ENCODE measurements at places on chromosomes 5 and 9.
A peak's percentile ranks its signal among the peaks of the same experiment; 100 is the strongest.

DNA sequence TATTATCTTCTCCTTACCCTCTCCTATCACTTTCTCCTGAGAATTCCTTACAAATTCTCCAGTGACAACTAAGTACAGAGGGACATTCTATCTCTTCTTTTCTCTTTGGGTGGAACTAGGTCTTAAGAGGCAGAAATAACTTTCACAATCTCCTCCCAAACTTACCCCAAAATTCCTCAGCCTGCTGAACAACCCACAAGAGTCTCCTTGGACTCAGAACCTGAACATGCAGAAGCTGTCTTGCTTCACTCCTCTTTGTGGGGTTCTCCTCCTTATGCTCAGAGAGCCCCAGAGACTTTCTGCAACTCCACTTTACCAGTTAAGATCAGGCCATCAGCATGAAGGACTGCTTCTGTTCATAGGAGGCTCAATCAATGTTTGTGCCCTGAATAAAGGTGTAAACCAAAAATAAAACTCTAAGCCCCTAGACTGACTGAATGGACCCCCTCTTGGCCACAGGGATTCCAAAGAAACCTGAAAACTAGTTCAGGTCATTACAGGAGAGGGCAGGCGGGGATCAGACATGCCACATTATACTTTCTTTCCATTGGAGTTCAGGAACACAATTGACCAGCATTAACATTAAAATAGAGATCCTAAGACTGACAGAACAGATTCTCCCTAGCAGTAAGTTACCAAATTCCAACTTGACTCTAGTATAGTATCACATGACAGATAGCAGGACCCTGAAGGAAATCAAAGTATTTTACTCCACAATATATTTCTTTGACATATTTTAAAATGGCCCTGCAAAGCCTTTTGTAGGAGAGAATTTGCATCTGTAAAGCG lies 179.7 kb upstream of the FBXL17 start:
- no peak for ATAC-seq

- no peak for ATAC-seq
Observed at GRCh38 chr5:125198270-125198974, 452.0 kb upstream of the ZNF608 start.

DNA sequence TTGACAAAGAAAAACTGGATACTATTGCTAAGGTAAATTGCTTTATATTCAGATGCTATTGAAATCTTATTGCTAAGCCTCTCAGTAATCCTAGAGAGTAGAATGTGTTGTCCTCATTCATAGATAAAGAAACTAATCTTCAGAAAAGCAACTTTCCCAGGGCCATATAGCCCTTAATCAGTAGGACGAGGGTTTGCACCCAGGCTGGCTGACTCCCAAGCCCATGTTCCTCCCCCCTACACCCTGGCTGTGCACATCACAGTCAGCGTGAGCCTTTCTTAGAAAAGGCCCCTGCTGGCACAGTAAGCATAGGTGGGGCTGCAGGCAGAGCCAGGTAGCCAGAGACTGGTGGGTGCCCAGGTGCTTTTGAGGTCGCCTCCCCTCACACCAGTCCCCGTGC lies 15.8 kb upstream of the GLIPR2 start:
- ATAC-seq = no peak

GRCh38 chr9:124468061-124468740 lies 17.9 kb downstream of the ADGRD2 start:
- ATAC-seq = peak; percentile 6

GRCh38 chr5:105730982-105731381 lies 1939.8 kb downstream of the EFNA5 start:
- no peak for ATAC-seq

GRCh38 chr5:78574131-78574673 lies 74.4 kb downstream of the LHFPL2 start:
- ATAC-seq = peak; percentile 88

DNA sequence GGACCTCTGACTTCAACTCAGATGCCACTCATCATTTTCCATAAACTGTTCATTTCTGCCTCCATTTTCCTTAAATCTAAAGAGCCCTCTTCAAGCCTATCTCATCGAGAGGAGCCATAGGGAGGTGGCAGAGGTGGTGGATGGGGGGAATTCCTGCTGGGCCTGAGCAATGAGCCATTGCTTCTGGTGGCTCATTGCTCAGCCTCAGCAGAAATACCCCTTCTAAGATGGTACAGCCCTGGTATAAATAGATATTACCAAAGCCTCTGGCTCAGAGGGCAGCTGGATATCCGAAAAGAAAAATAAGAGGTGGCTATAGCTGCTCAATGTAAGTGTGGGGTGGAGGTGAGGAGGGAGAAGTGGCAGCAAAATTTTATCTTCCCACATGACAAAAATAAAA lies 313.5 kb downstream of the CAAP1 start:
- no peak for ATAC-seq

- no peak for ATAC-seq
Observed at GRCh38 chr5:173720286-173720952, 104.0 kb upstream of the BOD1 start.

- ATAC-seq = no peak
Observed at GRCh38 chr9:13034694-13035002, 244.8 kb downstream of the MPDZ start.

GRCh38 chr5:73218552-73219171 lies 45.7 kb downstream of the TMEM174 start:
- no peak for ATAC-seq

- no peak for ATAC-seq
Observed at GRCh38 chr5:133687212-133688061, 75.1 kb upstream of the FSTL4 start.

- ATAC-seq = no peak
Observed at GRCh38 chr5:150638488-150639376, 1.7 kb upstream of the SYNPO start.

DNA sequence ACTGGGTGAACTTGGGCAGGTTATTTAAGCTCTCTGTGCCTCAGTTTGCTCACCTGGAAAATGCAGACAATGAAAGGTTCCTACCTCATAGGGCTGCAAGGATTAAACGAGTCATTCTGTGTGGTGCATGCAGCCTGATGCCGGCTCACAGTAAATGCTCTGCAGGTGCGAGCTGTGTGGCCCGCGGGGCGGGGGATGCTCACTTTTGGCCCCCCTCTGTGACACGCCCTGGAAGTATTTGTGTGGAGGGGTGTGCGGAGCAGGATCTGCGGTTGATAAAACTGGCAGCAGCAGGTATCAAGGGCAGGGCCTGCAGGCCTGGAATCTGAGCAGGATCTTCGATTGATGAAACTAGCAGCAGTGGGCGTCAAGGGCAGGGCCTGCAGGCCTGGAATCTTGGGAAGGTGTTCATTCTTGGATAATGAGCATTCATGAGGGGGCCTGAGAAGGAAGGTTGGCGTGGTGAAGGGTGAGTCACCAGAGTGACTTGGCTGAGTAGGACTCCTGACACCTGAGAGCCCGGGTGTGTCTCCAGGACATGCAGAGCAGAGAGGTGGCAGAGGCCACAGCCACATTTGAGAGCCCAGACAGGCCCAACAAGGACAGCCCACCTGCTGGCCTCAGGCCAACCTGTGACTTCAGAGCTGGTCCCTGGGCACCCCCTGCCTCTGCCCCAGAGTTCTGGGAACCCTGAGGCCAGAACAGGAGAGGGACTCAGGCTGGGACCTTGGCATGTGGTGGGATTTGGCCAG lies 11.9 kb downstream of the UNC5A start:
- no peak for ATAC-seq

DNA sequence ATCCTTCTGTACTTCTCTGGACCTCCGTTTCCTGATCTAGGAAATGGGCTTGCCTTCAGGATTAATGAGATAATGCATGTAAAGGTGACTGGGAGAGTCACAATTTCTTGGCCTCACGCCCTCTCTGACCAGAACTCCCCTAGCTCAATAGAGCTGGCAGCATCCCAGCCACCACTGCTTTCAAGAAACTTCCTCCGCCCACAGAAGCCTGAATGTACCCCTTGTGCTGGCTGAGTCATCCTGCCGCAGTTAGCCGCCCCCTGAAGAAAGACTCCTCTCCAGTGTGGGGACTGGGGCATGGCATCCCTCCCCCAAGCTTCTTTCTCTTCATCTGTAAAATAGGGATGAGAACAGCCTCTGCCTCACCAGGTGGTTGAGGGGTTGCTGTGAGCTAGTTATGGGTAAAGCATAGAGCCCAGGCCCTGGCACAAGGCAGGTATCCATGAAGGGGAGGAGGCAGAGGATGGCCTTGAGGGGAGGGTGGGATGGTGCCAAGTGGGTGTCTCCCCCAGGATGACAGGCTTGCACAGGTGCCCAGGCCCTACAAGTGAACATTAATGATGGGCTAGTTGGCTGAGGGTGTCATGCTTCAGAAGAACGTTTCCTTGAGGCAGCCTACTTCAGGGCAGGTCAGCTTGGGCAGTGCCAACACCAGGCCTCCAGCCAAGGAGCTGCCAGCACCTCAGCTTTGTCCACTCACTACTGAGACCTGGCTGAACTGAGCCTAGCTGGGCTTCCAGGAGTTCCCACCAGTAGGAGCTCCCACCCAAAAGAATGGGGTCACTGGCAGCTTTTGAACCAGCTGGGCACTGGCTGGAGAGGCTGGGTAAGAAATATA lies 3.4 kb downstream of the PDLIM4 start:
- peak; percentile 14 for ATAC-seq

DNA sequence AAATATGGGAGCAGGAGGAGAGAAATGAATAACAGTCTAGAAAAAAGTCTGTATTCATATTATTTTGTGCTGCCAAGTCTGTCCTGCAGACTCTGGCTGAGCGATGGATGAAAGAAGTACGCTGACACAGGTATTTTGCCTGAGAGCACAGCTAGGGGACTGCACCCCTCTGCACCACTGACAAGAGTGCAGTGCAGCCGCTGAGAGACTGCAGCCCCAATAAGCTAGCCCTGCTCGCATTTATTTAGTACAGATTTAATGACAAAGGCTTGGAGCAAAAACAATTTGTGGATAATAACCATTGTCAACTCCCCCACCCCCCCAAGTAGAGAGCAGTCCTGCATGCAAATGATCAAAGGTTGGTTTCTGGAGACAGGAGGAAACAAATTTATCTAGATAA lies 13.3 kb upstream of the MRPS30 start:
- no peak for ATAC-seq

DNA sequence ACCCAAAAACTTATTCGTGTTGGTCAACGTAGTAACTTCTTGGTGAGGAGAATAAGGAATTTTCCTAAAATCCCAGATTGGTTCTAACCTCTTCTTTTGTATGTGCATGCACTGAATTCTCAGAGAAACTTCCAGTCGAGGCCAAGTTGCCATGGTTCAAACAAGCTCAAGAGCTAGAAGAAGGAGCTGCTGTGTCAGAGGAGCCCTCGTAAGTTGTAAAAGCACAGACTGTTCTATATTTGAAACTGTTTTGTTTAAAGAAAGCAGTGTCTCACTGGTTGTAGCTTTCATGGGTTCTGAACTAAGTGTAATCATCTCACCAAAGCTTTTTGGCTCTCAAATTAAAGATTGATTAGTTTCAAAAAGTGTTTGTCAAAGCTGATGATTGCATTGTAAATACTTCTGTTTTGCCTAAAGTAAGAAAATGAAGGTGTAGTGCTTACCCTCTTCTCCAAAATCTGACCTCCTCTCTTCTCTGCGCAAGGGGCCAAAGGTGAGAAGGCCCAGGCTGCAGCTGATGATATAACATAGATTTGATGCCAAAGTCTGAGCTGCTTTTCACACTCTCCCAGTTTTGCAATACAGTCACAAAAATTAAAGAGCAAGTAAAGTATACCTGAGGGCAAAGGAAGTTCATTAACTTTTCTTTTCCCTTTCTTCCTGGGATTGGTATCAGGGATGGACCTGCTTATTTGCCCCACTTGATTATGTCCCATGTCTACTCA lies 210.8 kb downstream of the ADAMTSL1 start:
- no peak for ATAC-seq

DNA sequence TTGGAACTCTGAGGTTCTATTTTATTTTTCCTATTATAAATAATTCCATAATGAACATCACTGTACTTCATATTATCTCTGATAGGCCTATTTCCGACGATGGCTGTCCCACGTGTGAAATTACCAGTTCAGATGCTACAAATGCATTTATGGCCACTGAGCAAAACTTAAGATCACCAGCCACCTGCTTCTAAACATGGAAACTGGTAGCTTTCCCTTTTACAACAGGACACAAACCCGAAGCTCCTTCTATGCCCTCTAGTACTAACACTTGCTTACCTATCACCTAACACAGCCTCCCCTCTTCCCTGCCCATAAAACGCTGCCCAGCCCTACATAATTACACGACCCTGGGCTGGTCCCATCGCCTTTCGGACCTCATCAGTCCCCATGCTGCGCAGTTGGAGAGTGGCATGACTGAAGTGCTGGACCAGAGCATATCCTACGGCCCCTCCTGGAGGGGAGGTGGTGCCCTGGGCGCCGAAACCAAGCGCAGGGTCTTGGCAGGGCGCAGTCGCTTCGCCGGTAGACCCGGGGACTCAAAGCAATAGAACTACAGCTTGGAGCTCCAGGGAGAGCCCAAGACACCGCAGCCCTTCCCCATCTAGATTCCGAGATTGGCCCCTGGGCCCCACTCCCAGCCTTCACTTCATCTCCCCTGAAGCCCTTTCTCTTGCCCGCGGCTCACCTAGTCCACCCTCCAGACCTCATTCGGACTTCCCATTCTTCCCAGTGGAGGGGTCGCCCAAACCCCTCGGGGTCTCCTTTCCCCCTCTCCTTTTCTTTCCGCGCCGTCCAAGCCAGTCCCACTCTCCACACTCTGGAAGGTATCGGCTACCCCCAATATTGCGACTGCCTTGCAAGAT lies 1.0 kb upstream of the SAP30L start:
- ATAC-seq = no peak

DNA sequence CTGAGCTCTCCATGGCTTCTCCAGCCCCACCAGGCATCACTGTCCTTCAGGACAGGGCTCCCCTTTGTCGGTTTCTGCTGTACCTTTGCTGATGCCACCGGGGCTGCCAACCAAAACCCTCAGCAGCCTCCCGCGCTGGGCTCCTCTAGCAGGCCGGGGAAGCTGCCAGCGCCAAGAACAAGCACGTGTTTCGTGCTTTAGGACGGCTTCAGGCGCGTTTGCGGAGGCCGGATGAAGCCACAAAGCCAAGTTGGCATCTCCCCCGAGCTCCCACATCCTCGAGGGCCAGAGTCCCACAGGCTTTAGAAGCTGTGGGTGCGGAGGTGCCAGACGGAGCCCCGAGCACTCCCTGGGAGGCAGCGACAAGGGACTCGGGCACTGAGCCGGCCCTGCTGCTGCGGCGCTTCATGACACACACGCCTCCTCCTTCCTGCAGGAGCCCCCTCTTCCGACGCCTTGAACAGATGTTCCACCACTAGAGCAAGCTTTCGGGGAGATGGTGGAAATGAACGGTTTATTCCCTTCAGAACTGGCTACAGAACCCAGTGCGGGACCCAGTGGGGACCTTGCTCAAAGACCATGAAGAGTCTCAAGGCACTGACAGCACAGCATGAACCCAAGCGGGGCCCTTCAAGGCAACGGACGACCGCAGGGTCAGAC lies 36.7 kb downstream of the SARDH start:
- peak; percentile 31 for ATAC-seq

GRCh38 chr5:153952893-153953292 lies 85.8 kb downstream of the FAM114A2 start:
- no peak for ATAC-seq

DNA sequence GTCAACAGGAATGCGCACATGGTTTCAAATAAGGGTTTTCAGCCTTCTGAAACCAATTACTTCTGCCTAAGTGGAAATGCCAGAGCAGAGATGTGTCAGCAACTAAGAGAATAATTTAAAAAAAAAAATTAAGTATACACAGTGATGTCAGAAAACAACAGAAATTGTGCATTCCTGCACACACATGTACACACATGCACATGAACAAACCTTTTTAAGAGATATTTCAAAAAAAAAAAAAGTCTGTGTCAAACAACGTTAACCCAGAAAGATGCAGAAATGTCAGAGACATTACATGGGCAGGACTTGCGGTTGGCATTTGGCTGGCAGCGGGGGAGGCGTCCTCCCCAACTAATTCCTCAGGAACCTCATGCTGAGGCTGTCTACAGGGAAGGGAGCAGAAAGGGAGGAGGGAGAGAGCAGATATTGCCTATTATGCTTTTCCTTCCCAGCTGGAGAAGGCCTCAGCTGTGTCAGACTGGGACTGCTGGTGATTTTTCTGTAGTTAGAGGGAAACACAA lies 536.9 kb upstream of the WWC1 start:
- no peak for ATAC-seq

All from stimulated activated memory B cell treated with anti-CD40 and anti-IgM and Interleukin-4, amounts not matched to agents 10 μg/mL and 1 μg/mL and 100 μg/mL, for 72 hours (primary cell).